ENCODE measurements at places on chromosomes 4 and X. TPM values are rescaled to one million over a fixed set of nuclear protein-coding genes. Genes with fewer than 3 reads are reported as not detected.

GRCh38 chrX:108464604-108465003, 25.0 kb downstream of the COL4A5 start:
- no peak overlapping the region for H3K27ac ChIP-seq
- H3K4me1 ChIP-seq, result no peaks in the 10 kb centered on the region
- H3K27me3 ChIP-seq, result no peaks in the 10 kb centered on the region
- DNase-seq, result no peak
- H3K4me3 ChIP-seq, result no peak overlapping the region

- H3K27ac ChIP-seq, result no peak overlapping the region
- no peak for DNase-seq
- H3K36me3 ChIP-seq, result no peaks in the 10 kb centered on the region
- H3K4me1 ChIP-seq, result no peaks in the 10 kb centered on the region
Measured at GRCh38 chr4:20895988-20896387, 195.7 kb downstream of the PACRGL start.

DNA sequence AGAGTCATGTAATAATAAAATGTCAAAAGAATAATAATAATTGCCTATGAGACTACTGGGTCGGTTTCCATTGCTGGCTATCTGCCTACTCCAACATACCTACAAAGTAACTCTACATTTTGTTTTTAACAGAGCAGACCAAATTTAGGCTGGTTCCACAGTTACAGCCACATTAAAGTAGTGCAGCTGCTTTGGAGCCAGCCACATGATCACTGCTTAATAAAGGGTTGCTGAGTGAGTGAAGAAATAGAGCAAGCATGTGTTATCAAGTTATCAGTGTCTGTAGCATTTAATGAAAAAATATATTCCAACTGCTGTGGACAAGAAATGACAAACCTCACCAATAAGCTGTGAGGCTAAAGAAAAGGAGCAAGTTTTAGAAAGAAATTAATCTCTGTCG, 782.3 kb downstream of the PCDH18 start:
- H3K27ac ChIP-seq, result no peak overlapping the region
- no peak overlapping the region for H3K4me3 ChIP-seq
- H3K4me1 ChIP-seq, result no peaks in the 10 kb centered on the region
- H3K36me3 ChIP-seq, result no peaks in the 10 kb centered on the region
- DNase-seq, result no peak

Gene NXF2B
- total RNA-seq, result not detected

Gene ADAM29
- total RNA-seq, result not detected

DNA sequence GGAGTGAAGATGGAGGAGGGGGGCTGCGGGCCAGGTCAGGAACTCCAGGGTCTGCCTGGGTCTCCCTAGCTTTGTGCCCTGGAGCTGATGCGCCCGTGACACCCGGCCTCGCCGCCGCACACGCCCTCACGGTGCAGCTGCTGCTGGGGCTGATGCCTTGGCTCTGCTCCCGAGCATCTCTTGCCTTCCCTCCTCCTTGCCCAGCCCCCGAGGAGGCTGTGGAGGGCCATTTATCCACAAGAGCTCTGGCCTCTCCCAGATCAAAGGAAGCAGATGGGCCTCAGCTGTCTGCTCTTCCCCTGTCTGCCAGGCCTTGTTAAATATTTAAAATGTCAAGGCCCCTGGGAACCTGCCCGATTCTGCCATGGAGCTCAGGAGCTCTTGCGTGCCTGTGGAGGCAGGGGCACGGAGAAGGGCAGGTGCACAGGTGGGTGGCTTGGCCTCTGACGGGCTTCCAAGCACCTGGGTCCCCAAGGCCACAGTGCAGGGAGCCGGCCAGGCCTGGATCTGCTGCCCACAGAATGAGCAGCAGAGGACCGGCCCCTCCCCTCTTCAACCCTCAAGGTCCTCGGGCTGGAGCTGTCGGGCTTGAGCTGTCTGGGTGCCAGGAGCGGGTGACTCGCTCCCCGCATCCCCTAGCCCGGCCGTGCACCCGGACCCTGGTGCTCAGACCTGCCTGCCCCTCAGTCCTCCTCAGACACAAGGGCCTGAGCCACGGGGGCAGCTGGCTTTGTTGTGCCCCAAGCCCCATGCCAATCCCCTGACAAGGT, 20.3 kb downstream of the ATP2B3 start:
- no peak for DNase-seq
- H3K4me1 ChIP-seq, result no peaks in the 10 kb centered on the region
- H3K4me3 ChIP-seq, result no peak overlapping the region
- H3K27me3 ChIP-seq, result no peaks in the 10 kb centered on the region
- no peak overlapping the region for H3K27ac ChIP-seq
- H3K36me3 ChIP-seq, result no peaks in the 10 kb centered on the region

GRCh38 chr4:105147553-105148161, 981 bp downstream of the TET2 start:
- peak; percentile 38 for DNase-seq
- H3K4me3 ChIP-seq, result peak overlapping the region; percentile 95
- no peaks in the 10 kb centered on the region for H3K27me3 ChIP-seq
- H3K27ac ChIP-seq, result peak overlapping the region; percentile 99
- peaks cover 24% of the 10 kb centered on the region for H3K4me1 ChIP-seq

Gene TDO2
- not detected for total RNA-seq

- no peak for DNase-seq
- H3K27me3 ChIP-seq, result no peaks in the 10 kb centered on the region
- H3K36me3 ChIP-seq, result no peaks in the 10 kb centered on the region
- H3K4me3 ChIP-seq, result no peak overlapping the region
Measured at GRCh38 chrX:5180135-5180741, 1048.4 kb downstream of the NLGN4X start.

Gene SLC25A4
- total RNA-seq, result 5.3 TPM

GRCh38 chr4:98148856-98149255, 5.6 kb upstream of the STPG2 start:
- H3K27me3 ChIP-seq, result no peaks in the 10 kb centered on the region
- H3K4me3 ChIP-seq, result peak overlapping the region; percentile 46
- no peak for DNase-seq

GRCh38 chr4:2825740-2826139, 17.9 kb upstream of the ADD1 start:
- H3K27ac ChIP-seq, result no peak overlapping the region
- H3K4me1 ChIP-seq, result peaks cover 3% of the 10 kb centered on the region
- peaks cover 28% of the 10 kb centered on the region for H3K36me3 ChIP-seq
- no peaks in the 10 kb centered on the region for H3K27me3 ChIP-seq
- H3K4me3 ChIP-seq, result no peak overlapping the region

- no peaks in the 10 kb centered on the region for H3K4me1 ChIP-seq
- no peaks in the 10 kb centered on the region for H3K27me3 ChIP-seq
- no peak within 1 kb of the TSS for H3K27ac ChIP-seq
- H3K36me3 ChIP-seq, result no peaks in the 10 kb centered on the region
Measured at GRCh38 chr4:99321241-99322191, at the start of gene ADH1B. ADH1B (minus strand) TSS chr4:99321401; CDS start chr4:99321331, 70 bp downstream.

DNA sequence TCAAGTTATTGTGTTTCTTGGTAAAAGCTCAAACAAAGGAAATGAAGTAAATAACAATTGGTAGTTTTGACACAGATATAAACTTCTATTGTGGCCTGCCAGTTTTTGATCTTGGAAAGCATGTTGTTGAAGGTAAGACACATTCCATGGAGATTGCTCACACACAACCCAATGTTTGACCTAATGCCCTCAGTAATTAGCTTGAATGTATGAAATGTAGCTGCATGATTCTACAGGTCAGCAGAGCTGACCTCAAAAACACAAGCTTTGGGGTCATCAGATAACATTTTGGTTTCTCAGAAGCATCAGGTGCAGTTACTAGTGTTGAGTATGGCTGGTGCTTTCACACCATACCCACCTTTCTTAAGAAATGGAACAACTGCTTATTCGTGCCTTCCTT, 16.5 kb downstream of the GPR173 start:
- H3K4me3 ChIP-seq, result no peak overlapping the region
- H3K27ac ChIP-seq, result no peak overlapping the region
- H3K27me3 ChIP-seq, result peaks cover 2% of the 10 kb centered on the region
- no peaks in the 10 kb centered on the region for H3K4me1 ChIP-seq

GRCh38 chr4:54930226-54930625, 195.2 kb downstream of the KDR start:
- no peak for DNase-seq
- no peaks in the 10 kb centered on the region for H3K36me3 ChIP-seq
- H3K27me3 ChIP-seq, result peaks cover 5% of the 10 kb centered on the region
- no peak overlapping the region for H3K27ac ChIP-seq
- no peak overlapping the region for H3K4me3 ChIP-seq

DNA sequence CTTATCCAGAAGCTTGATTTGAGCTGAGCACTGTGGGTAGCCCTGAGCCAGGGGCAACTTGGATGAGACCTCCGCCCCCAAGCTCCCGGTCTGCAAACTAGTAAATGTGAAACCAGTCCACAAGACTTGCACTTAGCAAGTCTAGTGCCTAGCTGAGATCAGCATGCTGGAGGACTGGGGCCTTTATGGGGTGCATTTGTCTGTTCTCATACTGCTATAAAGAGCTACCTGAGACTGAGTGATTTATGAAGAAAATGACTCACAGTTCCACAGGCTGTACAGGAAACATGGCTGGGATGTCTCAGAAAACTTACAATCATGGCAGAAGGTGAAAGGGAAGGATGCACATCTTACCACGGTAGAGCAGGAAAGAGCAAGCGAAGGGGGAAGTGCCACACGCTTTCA, 42.1 kb upstream of the HOPX start:
- no peak for DNase-seq
- peaks cover 4% of the 10 kb centered on the region for H3K4me1 ChIP-seq
- H3K27me3 ChIP-seq, result peaks cover 2% of the 10 kb centered on the region
- no peaks in the 10 kb centered on the region for H3K36me3 ChIP-seq
- no peak overlapping the region for H3K4me3 ChIP-seq
- no peak overlapping the region for H3K27ac ChIP-seq

GRCh38 chrX:99413317-99413716, 996.8 kb downstream of the PCDH19 start:
- no peak overlapping the region for H3K27ac ChIP-seq
- DNase-seq, result no peak
- H3K27me3 ChIP-seq, result no peaks in the 10 kb centered on the region
- no peaks in the 10 kb centered on the region for H3K4me1 ChIP-seq
- H3K4me3 ChIP-seq, result no peak overlapping the region

Gene VCX3B
- not detected for total RNA-seq

DNA sequence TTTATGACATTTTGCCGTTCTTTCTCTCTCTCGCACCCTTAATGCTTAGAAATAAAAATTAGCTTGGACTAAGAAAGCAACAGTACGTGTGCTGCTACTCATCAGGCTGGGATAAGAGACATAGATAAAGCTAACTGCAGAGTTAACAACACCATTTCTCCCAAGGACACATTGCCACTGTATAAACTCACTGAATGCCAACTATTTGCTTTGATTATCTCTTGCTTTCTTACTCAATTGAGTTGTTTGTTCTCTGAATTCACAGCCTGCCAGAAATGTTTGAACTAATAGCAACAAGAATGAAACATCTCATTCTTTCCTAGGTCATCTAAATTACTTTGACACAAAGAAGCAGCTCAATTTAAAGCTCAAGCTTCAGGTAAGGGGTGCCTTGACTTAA, 34.6 kb downstream of the F8 start:
- no peak overlapping the region for H3K4me3 ChIP-seq
- no peaks in the 10 kb centered on the region for H3K36me3 ChIP-seq
- H3K27me3 ChIP-seq, result peaks cover 2% of the 10 kb centered on the region
- DNase-seq, result no peak
- no peak overlapping the region for H3K27ac ChIP-seq
- no peaks in the 10 kb centered on the region for H3K4me1 ChIP-seq

Gene ANXA5
- total RNA-seq, result 104 TPM

- H3K36me3 ChIP-seq, result no peaks in the 10 kb centered on the region
- no peak overlapping the region for H3K27ac ChIP-seq
- no peaks in the 10 kb centered on the region for H3K4me1 ChIP-seq
- peaks cover 19% of the 10 kb centered on the region for H3K27me3 ChIP-seq
- H3K4me3 ChIP-seq, result no peak overlapping the region
- no peak for DNase-seq
Measured at GRCh38 chr4:168588916-168589531, 92.2 kb downstream of the PALLD start.

Gene TENT5D
- not detected for total RNA-seq

- no peaks in the 10 kb centered on the region for H3K4me1 ChIP-seq
- no peak overlapping the region for H3K4me3 ChIP-seq
- no peak overlapping the region for H3K27ac ChIP-seq
- DNase-seq, result no peak
- peaks cover 16% of the 10 kb centered on the region for H3K36me3 ChIP-seq
Measured at GRCh38 chr4:73053974-73054480, 15.5 kb downstream of the COX18 start.

Gene TMSB15C
- total RNA-seq, result 5.1 TPM

- H3K36me3 ChIP-seq, result peaks cover 9% of the 10 kb centered on the region
- H3K27ac ChIP-seq, result peak overlapping the region; percentile 66
- H3K4me1 ChIP-seq, result peaks cover 25% of the 10 kb centered on the region
- no peak for DNase-seq
- H3K27me3 ChIP-seq, result no peaks in the 10 kb centered on the region
Measured at GRCh38 chr4:6893449-6894085, 16.1 kb upstream of the TBC1D14 start.

- no peaks in the 10 kb centered on the region for H3K36me3 ChIP-seq
- H3K27ac ChIP-seq, result no peak overlapping the region
- no peaks in the 10 kb centered on the region for H3K4me1 ChIP-seq
Measured at GRCh38 chr4:15130441-15130840, 128.2 kb downstream of the CPEB2 start.

DNA sequence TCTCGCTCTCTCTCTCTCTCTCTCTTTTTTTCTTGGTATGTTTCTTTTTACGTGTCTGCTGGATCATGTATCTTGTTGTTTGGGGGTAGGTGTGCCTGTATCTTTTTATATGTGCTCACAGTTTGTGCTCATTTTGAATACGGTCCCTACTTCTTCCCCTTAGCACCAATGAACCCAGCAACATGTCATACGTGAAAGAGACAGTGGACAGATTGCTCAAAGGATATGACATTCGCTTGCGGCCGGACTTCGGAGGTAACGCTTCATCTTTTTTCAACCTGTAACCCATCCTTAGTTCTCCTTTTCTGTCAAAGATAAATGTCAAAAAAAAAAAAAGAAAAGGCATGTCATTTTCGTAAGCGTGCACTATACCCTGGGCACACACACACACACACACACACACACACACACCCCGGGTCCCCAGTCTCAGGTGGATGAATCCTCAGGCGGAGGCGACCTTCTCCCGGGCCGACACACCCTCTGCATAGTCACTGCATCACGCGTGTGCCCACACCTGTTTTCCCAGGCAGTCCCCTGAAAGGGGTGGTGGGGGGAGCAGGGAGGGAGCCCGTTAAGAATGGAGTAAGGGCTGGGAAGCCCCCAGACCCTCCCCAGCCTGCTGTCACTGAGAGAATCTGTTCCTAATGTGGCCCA, 511 bp downstream of the GABRB1 start:
- no peaks in the 10 kb centered on the region for H3K36me3 ChIP-seq
- H3K4me3 ChIP-seq, result peak overlapping the region; percentile 68
- no peak overlapping the region for H3K27ac ChIP-seq
- peaks cover 52% of the 10 kb centered on the region for H3K27me3 ChIP-seq
- no peak for DNase-seq

- no peak overlapping the region for H3K4me3 ChIP-seq
- H3K4me1 ChIP-seq, result no peaks in the 10 kb centered on the region
- H3K27me3 ChIP-seq, result peaks cover 7% of the 10 kb centered on the region
- DNase-seq, result no peak
Measured at GRCh38 chr4:3760841-3761240, 5.3 kb upstream of the ADRA2C start.

DNA sequence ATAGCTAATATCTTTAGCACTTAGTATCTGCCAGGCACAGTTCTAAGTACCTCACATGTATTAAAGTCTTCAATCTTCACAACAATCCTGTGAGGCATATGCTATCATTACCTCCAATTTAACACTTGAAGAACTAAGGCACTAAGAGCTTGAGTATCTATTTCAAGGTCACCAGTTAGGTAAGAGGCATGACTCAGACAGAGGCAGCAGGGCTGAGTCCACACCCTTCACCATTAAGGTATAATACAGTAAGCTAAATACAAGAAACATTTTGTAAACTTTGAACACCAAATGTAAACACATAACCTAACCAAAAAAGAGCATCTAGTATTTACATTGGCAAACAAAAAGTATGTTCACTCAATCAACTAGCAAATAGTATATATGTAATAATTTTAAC, 1410.9 kb downstream of the PCDH18 start:
- DNase-seq, result no peak
- H3K4me3 ChIP-seq, result no peak overlapping the region
- H3K36me3 ChIP-seq, result no peaks in the 10 kb centered on the region

Gene MSX1
- not detected for total RNA-seq

Data from activated naive CD8-positive, alpha-beta T cell treated with anti-CD3 and anti-CD28 coated beads, Interleukin-2, amount 10 ng/mL, durations not matched to agents 7 days and 5 days (primary cell).